Endothelial cell (in vitro differentiated cells): ENCODE measurements at places on chromosomes 3 and 15.

DNA sequence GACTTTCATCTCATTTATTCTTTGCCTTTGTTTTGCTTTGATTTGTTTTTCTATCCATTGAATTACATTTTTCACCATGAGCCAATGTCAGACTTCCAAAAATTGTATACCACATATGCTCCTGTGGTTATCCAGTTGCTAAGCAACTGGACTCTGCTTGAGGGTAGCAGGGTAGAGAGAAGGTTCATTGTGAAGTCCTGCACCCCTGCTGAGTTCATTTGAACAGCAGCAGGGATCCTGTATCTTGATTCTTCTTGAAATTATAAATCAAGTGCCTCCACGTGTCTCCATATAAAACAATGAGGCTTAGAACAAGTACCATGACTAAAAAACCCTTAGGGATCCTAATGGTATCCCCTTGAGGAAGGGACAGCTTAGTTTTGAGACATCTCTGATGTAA is 449.3 kb downstream of the ROBO2 start:
- no peak for DNase-seq

GRCh38 chr3:81251096-81251495 is 510.3 kb downstream of the GBE1 start:
- no peak for DNase-seq

- DNase-seq, result no peak
These were observed 61.5 kb downstream of the ASB7 start for GRCh38 chr15:100663915-100664281.

- DNase-seq, result no peak
These were observed 101.0 kb upstream of the IQSEC1 start for GRCh38 chr3:13174011-13174802.

- DNase-seq, result no peak
These were observed 12.4 kb upstream of the ATP10A start for GRCh38 chr15:25875566-25875965.

GRCh38 chr15:96416934-96417759 is 86.6 kb downstream of the NR2F2 start:
- peak; percentile 29 for DNase-seq

- no peak for DNase-seq
These were observed 385.3 kb downstream of the TBC1D5 start for GRCh38 chr3:17357035-17357710.

DNA sequence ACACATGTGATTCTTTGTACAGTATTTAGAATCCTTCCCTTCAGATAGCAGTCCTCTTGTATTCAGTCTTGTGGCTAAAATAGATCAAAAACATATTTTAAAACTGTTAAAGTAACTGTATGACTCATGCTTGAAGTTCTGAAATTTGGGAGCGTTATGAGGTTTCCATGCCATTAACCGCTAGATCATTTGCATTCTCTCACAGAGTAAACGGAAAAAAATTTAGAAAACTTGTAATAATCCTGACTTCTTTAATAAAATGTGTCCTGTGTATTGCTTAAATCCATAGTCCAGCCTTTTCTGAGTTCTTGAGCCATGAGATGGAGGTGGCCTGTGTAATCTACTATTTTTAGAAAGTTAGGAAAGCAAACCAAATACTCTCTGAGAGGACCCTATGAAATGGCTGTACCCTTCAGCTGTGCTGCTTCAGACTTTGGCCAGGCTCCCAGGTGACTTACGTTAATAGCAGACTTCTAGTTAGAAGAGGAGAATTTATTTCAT is 33.8 kb downstream of the MBNL1 start:
- DNase-seq, result no peak

GRCh38 chr3:163605915-163606314 is 1472.4 kb downstream of the SI start:
- no peak for DNase-seq

DNA sequence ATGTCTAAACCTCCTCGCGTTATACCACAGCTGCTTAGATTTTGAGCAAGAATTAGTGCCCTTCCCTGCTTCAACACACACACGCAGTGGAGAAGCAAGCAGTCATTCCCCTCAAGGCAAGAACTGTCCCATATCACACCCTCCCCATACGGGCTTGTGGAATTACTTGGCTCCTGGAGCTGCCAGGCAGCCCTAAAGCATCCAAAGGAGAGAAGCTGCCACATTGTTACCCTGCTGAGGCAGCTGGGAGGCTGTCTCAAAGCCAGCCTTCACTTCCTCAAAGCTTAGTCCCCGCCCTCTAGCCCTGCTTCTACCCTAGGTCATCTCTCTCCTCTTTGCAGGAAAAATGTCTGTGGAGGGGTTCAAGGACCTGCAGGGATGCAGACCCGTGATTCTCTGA is 153.4 kb downstream of the RORA start:
- DNase-seq, result no peak

DNA sequence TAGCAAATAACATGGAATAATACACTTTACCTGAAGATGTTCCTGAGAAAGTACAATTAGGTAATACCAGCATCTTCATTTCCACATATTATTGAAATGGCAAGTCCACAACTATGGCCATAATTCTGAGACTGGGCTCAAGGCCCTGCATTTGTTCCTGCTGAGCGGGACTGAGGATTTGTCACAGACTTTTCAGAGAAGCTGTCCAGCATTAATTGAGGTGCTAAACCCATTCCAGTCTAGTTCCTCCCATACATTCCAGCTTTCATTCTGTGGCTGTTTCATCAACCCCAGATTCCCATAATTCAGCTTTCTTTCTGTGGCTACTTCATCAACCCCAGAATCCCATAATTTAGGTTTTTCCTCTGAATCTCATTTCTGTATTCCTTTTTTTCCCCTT is 293.4 kb upstream of the GBE1 start:
- DNase-seq, result no peak

DNA sequence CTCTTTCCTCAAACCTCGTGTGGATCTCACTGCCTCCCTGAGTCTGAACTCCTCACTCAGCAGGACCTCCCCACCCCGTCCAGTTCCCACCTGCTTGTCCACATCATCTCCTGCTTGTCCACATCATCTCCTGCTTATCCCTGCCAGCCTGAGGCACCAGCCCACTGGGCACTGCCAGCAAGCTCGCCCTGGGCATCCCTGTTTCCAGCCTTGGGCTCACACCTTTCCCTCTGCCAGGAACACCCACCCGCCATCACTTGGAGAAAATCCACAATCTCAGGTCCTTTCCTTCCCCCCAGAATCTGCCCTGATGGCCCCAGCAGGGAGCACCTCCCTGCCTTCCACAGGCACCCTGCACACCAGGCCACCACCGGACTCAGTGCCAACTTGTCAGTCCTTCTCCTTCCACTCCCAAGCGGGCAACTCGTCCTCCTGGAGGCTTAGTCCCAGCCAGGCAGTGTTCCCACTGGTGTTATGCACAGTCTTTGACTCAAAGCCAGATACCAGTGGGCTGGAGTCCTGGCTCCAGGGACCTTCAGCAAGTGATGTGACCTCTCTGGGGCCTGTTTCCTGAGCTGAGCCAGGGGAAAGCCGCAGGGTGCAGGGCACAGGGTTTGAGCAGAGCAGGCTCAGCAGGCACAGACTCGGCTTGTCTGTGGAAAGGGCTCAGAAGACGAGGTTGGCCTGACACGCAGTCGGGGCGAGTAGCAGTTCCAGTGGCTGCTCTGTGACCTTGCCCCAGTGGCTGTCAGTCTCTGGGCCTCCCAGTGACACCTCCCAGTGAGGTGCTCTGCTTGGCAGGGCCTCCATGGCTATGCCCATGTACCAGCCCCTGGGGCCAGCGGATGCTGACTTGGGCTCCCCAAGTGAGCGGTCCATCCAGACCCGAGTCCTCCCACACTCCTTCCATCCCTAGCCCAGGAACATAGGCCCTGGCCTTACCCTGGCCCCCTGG is 9.5 kb upstream of the MESP2 start:
- DNase-seq, result no peak

DNA sequence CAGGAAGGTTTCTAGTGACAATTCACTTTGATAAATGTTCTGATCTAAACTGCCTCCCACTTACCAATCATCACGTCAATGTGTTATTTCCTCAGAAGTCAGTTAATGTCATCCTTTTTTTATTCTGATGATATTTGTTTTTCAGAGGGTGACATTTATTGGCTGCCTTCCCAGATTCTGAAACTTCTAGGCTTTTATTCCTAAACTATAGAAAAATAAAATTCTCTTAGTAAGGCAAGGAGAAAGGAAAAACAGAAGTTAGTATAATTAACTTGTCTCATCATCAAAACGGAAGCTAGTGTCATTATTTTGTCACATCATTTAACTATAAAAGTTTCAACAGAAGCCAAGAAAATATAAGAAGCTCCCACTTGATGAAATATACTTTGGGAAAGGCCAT is 100.0 kb upstream of the C3orf80 start:
- no peak for DNase-seq

- no peak for DNase-seq
These were observed 16.4 kb upstream of the FGD5 start for GRCh38 chr3:14802381-14802731.

DNA sequence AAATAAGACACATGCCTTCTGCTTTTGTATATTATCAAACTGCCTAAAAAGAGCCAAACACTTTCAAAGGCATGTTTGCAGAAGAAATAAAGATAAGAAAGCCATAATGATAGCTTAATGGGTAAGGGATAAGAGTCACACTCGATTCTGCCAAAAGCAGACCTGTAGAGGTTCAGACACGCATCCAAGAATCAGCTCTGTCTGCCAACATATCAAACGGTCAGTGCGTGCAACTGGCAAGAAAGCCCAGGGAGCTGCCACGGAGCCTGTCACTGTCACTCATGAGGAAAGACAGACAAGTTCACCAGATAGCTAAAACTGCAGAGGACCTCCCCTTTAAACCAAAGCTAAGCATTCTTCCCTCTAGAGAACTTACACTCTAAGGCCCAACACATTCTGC is 23.2 kb downstream of the DCP1A start:
- no peak for DNase-seq

DNA sequence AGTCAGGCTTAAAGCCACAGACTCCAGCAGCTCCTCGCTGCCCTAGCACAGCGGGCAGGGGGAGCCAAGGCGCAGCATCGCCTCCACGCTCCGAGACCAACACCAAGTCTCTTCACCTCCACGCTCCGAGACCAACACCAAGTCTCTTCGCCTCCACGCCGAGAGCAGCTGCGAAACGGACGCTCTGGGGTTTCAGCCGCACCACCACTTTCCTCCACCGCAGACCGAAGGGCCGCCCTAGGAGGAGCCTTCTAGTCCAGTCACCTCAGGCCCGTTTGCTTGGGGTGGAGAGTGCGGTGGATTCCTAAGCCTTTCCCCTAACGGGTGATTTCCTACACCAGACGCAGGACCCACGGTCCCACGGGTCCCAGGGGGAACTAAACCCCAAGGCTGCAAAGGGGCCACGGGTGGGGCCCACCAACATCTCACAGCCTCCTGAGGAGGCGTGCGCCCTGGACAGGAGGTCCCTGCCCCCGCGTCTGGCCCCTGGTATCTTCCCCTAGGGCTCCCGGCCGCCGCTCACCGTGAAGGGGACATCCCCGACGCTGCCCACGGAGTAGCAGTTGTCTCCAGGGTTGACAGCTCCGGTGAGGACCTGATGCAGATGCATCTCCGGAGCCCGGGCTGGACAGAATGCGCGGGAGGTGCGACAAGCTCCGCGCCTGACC is 501 bp downstream of the DMXL2 start:
- peak; percentile 40 for DNase-seq

- no peak for DNase-seq
These were observed 12.4 kb upstream of the UBR1 start for GRCh38 chr15:43118286-43118685.

DNA sequence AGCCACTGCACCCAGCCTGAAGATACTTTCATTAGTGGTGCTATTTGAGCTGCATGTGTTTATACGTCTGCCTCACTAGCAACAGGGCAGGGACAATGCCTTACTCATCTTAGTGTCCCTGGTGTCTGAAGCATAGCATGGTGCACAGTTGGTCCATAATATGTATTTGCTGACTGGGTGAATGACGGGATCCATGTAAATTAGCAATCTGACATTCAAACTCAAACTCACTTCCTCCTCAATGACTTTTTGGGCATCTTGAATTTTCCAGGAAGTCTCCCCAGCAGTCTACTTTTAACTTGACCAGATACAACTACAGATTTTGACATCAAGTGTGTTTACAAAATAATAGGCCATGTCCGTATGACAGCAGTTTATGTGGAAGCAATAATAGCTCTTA is 3.0 kb upstream of the LDHAL6B start:
- DNase-seq, result no peak

DNA sequence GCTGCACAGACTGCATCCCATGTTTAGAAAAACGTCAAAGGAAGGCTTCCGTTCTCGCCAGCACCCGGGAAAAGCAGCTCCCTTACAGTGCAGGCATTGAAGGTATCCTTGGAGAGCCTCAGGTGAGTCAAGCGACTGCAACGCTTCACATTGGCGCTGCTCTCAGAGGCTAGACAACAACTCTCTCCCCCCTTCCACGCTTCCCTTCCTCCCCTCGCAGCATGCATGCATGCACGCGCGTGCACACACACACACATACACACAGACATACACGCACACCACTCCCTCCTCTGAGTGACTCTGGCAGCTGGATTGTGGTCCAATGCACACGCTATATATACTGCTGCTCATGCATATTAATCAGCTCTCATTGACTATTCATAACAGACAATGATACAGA is 191.1 kb downstream of the PDZRN3 start:
- no peak for DNase-seq

DNA sequence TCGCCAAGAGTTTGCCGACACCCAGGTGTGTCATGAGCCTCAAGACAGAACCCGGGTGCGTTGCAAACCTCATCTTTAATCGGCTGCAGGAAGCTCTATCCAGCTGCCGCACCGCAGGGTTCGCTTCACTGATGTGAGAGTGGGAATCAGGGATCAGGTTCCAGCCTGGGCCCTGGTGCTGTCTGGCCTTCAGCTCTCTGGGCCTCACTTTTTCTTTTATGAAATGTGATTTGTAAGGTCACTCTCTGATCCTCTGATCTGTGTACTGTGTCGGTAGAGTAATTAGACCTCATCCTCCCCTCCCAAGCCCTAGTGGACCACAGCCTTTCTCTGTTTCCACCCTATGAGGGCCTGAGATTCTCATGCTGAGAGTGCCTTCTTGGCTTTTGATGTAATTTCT is 202.8 kb upstream of the UBE2E1 start:
- DNase-seq, result no peak

DNA sequence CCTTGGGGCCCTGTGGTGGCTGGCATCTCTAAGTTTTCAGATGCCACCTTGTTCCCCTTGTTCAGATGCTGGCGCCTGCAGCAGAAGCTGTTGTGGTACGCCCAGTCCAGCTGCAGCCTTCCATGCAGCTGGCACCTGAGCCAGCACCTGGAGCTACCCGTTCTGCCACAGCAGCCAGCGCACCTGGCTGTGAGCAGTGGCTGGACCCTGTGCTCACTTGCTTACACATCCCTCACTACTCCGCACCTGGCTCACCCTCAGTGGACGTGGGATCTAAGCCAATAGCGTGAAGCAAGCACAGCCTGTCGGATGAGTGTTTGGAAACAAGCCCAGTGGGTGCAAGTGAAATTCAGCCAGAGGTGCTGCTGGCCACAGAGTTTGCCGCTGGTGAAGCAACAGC is 607.5 kb upstream of the BCHE start:
- no peak for DNase-seq

- no peak for DNase-seq
These were observed 70.8 kb upstream of the KLF13 start for GRCh38 chr15:31255732-31256377.

DNA sequence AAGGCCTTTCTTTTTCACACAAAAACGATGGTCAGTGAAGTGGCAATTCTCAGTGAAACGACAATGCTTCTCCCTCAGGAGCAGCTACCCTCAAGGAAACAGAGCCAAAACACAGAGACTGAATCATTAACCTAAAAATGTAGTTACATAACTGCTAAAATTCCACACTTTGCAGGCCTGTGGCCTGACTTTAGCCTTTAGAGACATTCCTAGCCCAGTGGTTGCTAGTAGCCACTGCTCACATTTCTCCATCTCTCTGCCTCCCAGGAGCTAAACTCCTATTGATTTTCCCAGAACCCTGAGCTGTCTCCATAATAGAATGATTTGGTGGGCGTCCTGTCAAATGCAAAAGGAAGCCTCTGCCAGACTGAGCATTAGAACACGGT is 630.1 kb upstream of the KCNMB2 start:
- no peak for DNase-seq
